NCI-H1092 treated with DMSO at 0.1 percent for 48 hours (cell line): ENCODE measurements at places on chromosomes 6 and 20.

- no peak for DNase-seq
These were observed 104.7 kb downstream of the LRRC1 start for GRCh38 chr6:53899512-53899911.

GRCh38 chr6:17928514-17929430, 58.7 kb downstream of the KIF13A start:
- DNase-seq: no peak

DNA sequence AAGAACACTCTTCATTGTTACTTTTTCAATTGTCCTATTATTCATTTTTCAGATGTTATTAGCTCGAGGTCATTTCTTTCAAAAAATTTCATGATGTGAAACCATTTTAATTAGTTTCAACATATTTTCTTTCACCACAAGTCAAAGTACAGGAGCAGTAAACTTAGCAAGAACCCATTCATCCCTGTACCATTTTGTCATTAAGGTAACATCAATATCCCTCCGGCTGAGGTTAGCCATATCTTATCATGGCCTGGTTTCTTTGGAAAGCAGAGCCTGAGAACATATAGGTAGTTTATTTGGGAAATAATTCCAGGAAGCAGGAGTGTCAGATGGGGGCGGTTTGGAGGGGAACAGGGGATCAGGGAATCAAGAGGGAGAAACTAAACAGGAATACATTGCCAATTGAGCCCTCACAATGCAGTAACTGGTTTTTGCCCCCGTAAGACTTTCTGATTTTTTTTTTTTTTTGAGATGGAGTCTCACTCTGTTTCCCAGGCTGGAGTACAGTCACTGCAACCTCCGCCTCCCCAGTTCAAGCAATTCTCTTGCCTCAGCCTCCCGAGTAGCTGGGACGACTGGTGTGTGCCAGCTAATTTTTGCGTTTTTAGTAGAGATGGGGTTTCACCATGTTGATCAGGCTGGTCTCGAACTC, 83.7 kb downstream of the MKKS start:
- DNase-seq: no peak

DNA sequence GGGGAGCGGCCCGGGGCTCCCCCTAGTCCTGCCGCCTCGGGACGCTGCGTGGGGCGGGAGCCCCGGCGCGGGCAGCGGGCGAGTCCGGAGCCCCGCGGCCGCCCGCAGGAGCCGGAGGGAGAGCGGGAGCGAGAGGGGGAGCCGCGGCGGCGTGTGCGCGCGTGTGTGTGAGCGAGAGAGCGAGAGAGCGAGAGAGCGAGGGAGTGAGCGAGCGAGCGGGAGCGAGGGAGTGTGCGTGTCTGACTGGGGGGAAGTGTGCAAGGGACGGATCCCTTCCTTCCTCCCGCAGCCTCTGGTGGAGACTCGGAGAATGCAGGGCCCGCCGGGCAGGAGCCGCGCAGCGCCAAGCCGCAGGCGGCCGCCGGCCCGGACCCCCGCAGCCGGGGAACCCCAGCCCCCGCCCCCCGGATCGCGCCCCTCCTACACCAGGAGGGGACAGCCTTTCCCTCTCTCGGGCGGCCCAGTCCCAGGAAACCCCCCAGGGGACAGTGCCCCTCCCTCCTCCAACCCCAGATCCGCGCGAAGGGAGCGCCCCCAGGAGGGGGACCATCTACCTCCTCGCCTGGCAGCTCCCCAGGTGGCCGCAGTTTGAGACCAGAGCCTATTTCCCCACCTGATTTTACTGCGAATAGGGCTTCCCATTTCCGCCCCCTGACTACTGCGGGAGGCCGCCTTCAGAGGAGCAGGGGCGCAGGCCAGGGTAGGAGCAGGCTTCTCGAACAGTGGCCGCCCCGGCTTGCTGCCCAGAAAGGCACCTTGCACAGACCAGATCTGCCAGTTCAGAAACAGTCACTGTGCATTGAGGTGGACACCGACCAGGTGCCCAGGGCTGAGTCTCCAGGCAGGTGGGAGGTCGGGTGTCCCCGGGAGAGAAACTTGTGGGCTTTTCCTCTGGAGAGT, at the start of gene CDH22:
CDH22 (minus strand) TSS at position 241 of the 900 bp plus-strand sequence. CDS start 57,204 bp downstream, outside the sequence.
- DNase-seq: peak; percentile 34

GRCh38 chr20:62696434-62696957, 12.1 kb upstream of the NTSR1 start:
- DNase-seq: no peak

GRCh38 chr6:29399525-29399924, 4.1 kb downstream of the OR12D2 start:
- DNase-seq: no peak

DNA sequence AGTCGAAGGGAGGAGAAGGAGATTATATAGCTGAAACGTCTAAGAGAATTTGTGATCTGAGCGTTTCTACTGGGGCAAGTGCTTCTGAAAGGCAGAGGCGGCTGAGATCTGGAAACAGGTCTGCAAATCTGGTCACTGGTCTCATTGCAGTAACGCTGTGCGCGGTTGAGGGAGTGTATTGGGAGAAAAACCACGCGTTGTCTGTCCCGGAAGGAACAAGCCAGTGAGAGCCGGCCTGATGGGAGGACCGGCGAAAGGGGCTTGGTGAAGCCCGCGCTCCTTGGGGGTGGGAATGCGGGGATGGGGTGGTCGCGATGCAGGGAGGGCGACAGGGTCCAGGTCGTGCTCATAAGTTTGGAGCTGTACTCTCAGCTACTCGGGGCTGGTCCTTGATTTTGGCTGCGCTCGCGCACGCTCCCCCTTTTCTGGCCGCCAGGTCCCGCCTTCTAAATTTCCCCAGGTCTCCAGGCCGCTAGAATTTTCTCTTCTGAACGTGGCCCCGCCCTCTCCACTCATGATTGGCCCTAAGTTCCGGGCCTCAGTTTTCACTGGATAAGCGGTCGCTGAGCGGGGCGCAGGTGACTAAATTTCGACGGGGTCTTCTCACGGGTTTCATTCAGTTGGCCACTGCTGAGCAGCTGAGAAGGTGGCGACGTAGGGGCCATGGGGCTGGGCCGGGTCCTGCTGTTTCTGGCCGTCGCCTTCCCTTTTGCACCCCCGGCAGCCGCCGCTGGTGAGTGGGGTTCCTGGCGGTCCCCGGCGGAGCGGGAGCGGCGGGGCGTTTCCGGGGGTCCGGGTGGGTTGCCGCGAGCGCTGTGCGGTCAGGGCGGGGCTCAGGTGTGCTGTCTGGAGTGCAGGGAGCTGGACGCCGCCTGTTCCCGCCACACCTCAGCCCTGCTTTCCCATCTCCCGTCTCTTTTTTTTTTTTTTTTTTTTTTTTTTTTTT, at the start of gene MICB:
MICB (plus strand) TSS at position 615 of the 946 bp plus-strand sequence; CDS start at position 664, 49 bp downstream.
- DNase-seq: no peak

DNA sequence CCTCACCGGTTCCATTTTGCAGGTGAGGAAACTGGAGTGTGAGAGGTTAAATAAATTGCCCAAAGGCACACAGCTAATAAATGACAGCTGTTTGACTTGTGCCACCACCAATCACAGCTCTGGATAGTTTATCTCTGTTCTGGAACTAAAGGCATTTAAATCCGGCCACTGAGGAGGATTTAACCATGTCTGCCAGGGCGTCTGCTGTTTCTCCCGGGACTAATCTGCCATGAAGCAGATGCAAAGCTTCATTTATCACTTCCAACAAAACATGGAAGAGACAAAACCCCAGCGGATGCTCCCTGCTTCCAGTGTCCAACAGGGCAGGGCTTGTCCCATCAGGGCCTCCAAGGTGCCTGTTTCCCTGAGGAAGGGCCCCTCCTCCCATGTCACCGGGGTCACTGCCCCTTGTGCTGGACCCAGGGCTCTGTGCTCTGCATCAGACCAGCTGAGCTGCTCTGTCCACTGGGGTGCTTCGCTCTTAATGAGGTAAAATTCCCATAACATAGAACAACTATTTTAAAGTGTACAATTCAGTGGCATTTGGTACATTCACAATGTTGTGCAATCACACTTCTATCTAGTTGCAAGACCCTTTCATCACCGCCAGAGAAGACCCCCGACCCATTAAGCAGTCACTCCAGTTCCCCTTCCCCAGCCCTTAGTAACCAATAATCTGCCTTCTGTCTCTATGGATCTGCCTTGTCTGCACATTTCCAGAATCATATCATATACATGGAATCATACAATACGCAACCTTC, 244.3 kb downstream of the PTPRT start:
- no peak for DNase-seq

GRCh38 chr20:40933758-40934157, 94.9 kb upstream of the TOP1 start:
- DNase-seq: no peak

GRCh38 chr20:56469077-56469449, 636 bp downstream of the RTF2 start:
- no peak for DNase-seq

GRCh38 chr20:9112541-9113515, 43.9 kb downstream of the PLCB4 start:
- DNase-seq: no peak
